AG09309 (cell line): ENCODE measurements at places on chromosomes 3 and 15.
A peak's percentile ranks its signal among the peaks of the same experiment; 100 is the strongest.

DNA sequence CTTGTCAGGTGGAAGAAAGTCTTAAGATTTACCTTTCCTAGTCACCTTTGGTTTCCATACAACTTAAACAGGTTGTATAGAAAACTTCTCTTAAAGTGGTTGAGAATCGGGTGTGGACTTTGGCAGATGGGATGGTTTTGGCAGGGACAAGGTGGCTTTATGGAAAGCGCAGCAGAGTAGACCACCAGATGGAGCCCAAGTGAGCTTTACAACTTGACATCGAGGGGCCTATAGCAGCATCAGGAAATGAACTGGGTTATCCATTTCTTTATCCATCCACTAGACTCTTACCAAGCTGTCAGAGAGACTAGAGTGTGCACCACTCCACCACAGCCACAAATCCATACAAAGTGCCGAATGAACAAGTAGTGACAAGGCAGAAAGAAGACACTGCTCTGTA, 85.3 kb upstream of the MBNL1 start:
- no peak for DNase-seq

DNA sequence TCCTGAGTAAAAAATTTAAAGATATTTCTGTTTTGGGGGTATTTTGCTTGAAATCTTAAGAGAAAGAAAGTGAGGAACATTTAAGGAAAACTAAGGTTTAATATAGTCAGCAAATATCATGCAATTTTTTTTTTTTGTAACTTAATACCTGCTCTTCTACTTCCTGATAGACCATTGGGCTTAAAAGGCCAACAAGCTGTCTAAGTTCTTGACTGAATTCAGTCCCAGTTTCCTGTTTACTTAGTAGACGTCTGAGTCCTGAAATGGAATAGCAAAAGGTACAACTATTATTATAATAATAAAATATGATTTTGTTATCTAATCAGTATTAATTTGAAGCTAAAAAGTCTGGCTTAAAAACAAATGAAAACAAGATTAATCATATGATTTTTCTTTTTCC, 37.9 kb downstream of the IQCB1 start:
- DNase-seq, result no peak

GRCh38 chr15:40511093-40511471, 40.3 kb downstream of the CHST14 start:
- DNase-seq, result no peak

DNA sequence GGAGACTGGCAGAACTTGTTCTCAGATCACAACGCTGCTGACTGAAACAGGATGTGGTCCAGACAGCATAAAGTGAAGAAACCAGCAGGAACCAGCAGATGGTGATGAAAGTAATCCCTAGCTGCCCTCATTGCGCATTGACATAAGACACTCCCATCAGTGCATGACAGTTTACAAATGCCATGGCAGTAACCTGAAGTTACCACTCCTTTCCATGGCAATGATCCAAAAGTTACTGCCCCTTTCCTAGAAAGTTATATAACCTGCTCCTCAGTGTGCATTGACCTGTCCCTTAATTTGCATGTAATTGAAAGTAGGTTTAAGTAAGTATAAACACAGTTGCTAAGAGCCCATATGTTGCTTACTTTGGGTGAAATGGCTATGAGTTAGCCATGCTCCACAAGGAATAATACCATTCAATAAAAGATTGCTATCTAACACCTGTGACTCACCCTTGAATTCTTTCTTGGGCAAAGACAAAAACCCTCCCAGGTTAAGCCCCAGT, 149.1 kb upstream of the CD96 start:
- DNase-seq, result no peak

- DNase-seq, result peak; percentile 57
Observed at GRCh38 chr3:107705046-107705445, 182.3 kb downstream of the BBX start.
